ENCODE measurements at places on chromosomes 2 and 18. TPM values are rescaled to one million over a fixed set of nuclear protein-coding genes. Genes with fewer than 3 reads are reported as not detected.

The IHH gene
- total RNA-seq, result 0.88 TPM

The ALPI gene
- total RNA-seq, result 0.09 TPM

The UGT1A3 gene
- total RNA-seq, result 0.57 TPM

The NAT8 gene
- total RNA-seq, result 94.4 TPM

The HOXD9 gene
- 36.5 TPM for total RNA-seq

The MGAT4A gene
- total RNA-seq, result 101 TPM

The CROCC2 gene
- total RNA-seq, result 0.13 TPM

The AQP12A gene
- total RNA-seq, result not detected

The CSRNP3 gene
- 6.4 TPM for total RNA-seq

The DLX1 gene
- not detected for total RNA-seq

The LHCGR gene
- total RNA-seq, result not detected

The KIF1A gene
- 0.54 TPM for total RNA-seq

The TWIST2 gene
- 1.4 TPM for total RNA-seq

The ALPG gene
- not detected for total RNA-seq

The CYP1B1 gene
- 79.2 TPM for total RNA-seq

The TLK1 gene
- total RNA-seq, result 80.3 TPM

The HDHD2 gene
- 41.0 TPM for total RNA-seq

The CCBE1 gene
- 2.2 TPM for total RNA-seq

The CFAP65 gene
- 2.0 TPM for total RNA-seq

The ALK gene
- total RNA-seq, result 0.13 TPM

The DNAH6 gene
- 4.6 TPM for total RNA-seq

The LONRF2 gene
- 6.3 TPM for total RNA-seq

The CKAP2L gene
- total RNA-seq, result 0.88 TPM

The ACAA2 gene
- total RNA-seq, result 115 TPM

The ICOS gene
- total RNA-seq, result 0.85 TPM

The EHBP1 gene
- 42.7 TPM for total RNA-seq

The SP140 gene
- 7.3 TPM for total RNA-seq

Measured in kidney (tissue), 22 donors.